ENCODE measurements at places on chromosomes 3 and 15. TPM values are rescaled to one million over a fixed set of nuclear protein-coding genes. Genes with fewer than 3 reads are reported as not detected.

LRRN1 gene
- total RNA-seq: 3.0 TPM

SAMD7 gene
- not detected for total RNA-seq

AHSG gene
- not detected for total RNA-seq

INAFM2 gene
- 28.6 TPM for total RNA-seq

TRNT1 gene
- 7.9 TPM for total RNA-seq

COL8A1 gene
- 21.1 TPM for total RNA-seq

CP gene
- total RNA-seq: 2.7 TPM

TCAIM gene
- 44.1 TPM for total RNA-seq

SH3GL3 gene
- total RNA-seq: not detected

SERP1 gene
- 45.7 TPM for total RNA-seq

PIK3CA gene
- 24.1 TPM for total RNA-seq

DNA sequence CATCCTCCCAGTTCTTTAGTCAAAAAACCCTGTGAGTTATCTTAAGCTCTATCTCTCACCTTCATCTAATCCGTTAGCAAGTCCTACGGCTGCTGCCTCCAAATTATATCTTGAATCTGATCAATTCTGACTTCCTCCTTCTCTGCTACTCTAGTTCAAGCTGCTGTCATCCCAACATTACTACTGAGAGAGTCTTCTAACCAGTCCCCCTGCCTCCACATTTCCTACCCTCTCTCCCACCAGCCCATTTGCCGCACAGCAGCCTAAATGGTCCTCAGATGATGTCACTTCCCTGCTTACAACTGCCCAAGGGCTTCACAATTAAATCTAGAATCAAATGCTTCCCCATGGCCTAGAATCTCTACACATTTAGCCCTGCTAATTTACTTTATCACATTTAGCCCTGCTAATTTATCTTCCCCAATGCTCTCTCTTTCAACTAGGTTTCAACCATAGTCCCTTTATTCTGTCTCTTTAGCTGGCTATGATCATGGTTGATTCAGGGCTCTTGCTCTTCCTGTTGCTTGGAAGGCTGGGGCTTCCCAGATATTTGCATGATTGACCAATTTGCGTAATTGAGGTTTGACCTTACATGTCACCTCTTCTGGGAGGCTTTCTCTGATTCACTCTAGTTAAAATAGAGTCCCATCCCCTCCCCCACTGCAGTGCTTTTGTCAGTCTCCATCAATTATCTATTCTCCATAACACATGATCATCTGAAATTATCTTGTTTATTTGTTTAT lies 11.0 kb upstream of the ARL14 start:
- DNase-seq: no peak

DNA sequence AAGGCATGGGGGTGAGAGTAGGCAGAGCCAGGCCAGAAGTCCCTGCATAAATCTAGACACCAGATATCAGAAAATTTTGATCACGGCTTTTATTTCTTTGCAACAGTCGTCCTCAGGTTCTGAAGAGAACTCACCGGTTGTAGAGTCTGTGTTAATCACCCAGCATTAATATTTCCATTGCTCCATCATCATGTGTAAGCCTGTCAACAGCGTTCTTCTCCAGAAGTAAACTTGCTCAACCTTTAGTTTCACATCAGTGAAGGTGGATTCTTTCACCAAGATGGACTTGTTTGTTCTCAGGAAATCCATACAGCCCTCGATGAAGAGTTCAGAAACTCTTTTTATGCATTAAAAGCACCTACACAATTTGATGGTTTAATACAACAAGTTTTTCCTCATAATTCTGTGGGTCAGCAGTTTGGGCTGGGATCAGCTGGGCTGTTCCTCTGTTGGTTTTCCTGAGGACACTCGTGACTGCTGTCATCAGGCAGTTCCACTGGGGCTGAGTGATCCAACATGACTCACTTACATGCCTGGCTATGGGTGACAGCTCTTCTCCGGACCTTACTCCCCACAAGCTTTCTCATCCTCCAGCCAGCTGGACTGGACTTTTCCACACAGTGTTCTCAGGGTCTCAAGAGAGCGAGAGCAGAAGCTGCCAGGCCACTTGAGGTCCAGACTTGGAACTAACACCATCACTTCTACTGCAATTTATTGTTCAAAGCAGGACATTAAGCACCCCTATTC lies 303.4 kb downstream of the ZNF621 start:
- DNase-seq: peak; percentile 52

GRCh38 chr15:80556694-80557367 lies 138.3 kb upstream of the ABHD17C start:
- DNase-seq: no peak

DNA sequence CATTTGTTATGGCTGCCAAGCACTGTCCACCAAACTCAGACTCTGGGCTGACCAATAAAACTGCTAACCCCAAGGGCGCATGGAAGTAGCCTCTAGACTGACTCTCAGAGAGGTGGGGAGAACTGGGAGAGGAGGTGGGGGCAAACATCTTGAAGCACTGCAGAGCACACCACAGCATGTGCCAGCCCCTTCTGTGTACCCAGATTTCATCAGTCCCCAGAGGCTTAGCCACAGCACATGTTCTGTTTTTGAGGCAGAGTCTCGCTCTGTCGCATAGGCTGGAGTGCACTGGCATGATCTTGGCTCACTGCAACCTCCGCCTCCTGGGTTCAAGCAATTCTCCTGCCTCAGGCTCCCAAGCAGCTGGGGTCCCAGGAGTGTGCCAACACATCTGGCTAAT lies 119.5 kb upstream of the SPATA12 start:
- DNase-seq: no peak

DNA sequence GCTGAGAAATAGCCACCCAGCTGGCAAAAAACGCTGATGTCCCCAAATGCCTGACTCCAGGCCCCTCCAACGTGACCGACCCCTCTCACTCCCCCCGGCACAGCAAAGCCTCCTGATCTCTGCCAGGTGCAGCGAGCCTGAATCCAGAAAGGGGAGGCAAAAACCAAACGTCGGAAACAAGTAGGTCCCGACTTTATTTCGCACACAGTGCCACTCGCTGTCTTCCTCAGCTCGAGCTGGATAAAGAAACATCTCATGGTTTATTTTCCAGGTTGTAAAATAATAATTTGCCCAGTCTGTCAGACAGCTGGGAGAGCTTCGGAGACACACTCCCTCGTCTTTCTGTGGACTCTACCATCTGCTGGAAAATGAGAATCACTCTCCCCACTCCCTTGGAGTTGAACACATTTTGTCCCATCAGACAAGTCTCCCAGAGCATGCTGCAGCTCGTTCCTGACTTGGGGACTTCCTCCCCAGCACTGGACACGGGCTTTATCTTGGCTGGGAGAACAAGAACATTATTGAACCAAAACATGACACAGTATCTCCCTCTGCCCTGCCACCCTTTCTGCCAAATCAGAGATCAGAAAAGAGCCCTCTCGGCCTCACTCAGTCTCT lies 142.8 kb downstream of the NUP210 start:
- no peak for DNase-seq

GRCh38 chr3:136992115-136992514 lies 34.3 kb downstream of the IL20RB start:
- no peak for DNase-seq

DNA sequence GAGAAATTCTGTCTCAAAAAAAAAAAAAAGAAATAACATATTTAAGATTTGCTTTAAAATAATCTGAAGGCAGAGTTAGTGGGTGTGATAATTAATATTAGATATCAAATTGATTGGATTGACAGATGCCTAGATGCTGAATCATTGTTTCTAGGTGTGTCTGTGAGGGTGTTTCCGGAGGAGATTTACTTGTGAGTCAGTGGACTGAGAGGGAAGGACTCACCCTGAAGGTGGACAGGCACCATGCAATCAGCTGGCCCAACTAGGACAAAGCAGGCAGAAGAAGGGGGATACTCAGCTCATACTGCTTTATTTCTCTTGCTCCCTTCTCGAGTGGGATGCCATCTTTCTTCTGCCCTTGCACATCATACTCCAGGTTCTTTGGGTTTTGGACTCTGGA lies 16.7 kb upstream of the RPL24 start:
- no peak for DNase-seq

DNA sequence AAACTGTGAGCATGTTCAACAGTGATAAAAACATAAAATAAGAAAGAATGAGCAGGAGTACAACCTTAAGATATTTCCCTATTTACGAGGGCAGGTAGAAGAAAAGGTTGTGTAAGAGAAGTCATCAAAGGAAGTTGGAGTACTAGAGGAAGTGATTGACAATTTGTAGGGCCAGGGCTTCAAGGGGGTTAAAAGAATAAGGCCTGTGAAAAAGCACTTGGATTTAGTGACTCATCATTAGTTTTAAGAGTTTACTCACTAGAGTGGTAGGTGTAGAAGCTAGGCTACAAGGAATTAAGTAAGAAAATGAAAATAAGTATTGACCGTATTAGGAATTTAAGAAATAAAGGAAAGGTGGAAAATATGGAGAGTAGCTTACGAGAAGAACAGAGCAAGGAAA lies 23.6 kb downstream of the KCNMB3 start:
- DNase-seq: no peak

GRCh38 chr3:36942638-36943248 lies 2.1 kb downstream of the TRANK1 start:
- DNase-seq: no peak

GRCh38 chr3:46400000-46400734 lies 6.7 kb downstream of the CCR5AS start:
- DNase-seq: no peak

DNA sequence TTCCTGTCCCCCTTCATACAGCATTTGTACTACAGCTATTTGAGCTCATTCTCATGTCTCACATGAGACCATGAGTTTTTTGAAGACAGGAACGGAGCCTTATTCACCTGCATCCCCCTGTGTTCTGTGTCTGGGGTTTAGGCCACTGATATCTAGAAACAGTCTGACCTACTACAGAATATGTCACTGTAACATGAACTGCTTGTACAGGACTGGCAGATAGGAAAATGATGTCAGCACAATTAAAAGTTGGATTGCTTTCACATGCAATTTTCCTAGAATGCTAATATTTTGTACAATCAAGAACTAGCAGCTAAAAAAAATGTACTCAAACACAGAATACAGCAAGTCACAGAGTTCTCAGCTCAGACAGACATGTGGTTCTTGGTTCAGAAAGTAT lies 90.8 kb upstream of the FGF12 start:
- DNase-seq: no peak

GRCh38 chr3:112508261-112508660 lies 9.0 kb upstream of the BTLA start:
- no peak for DNase-seq

- DNase-seq: no peak
These were observed 80.1 kb downstream of the SLC6A1 start for GRCh38 chr3:11072631-11073030.

GRCh38 chr15:40906991-40907802 lies 12.9 kb downstream of the VPS18 start:
- peak; percentile 81 for DNase-seq

DNA sequence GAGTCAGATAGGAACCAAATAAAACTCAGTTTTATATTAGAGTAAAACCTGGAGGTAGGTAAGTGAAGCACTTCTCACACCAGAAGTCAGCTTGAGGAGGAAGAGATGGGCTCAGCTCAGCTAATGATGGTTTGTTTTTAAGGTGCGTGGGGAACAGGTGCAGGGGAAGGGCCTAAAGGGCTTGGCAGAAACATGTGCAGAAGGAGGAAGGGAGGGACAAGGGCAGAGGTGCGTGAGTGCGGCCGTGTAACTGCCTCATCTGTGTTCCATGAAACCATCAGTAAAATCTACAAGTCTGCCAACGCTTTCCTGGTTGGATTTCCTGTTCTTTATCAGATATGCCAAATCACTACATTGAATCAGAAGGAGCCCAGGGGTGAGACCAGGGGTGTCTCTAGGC lies 19.9 kb downstream of the FYCO1 start:
- DNase-seq: no peak

DNA sequence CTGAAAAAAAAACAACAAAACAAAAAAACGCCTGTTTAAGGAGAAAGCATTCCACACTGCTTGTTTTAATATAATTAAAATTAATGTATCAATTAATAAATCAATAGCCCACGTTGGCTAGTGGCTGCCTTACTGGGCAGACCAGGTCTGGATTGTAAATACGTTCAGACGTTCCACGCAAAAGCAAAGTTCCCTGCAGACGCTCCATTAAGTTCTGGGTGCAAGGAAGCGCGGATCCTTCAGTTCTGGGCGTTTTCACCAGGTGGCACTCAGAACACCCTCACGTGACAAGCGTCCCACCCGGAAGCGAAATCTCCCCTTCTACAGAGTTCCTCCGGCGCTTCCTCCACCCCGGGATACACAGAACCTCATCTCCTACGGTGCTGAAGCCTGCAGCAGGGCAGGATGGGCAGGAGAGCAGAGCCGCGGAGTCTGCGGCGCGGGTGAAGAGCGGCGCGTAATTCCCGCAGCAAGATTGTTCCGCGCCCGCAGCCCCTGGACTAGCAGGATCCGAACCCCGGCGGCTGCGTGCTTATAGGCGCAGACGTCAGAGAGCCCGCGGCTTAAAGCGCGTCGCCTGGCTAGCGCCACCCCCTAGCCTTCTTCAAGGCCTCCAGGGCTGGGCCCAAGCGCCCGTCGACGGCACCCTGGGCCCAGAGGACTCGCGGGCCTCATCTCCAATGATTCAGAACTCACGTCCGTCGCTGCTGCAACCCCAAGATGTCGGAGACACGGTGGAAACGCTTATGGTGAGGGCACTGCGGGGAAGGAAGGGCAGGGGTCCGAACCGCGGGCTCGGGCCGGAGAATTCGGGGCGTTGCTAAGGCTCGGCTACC lies at the start of gene SLC25A38:
Gene SLC25A38 (plus strand): TSS at position 326 of the 836 bp plus-strand sequence. CDS start 355 bp downstream, at position 681.
- peak; percentile 80 for DNase-seq

- no peak for DNase-seq
These were observed 321.8 kb downstream of the CTNNB1 start for GRCh38 chr3:41521010-41521655.

- no peak for DNase-seq
These were observed 17.3 kb downstream of the KPNA1 start for GRCh38 chr3:122497425-122497824.

GRCh38 chr3:191138937-191139336 lies 60.1 kb upstream of the OSTN start:
- no peak for DNase-seq

- no peak for DNase-seq
These were observed 2.1 kb upstream of the ATP13A4 start for GRCh38 chr3:193556841-193557240.

DNA sequence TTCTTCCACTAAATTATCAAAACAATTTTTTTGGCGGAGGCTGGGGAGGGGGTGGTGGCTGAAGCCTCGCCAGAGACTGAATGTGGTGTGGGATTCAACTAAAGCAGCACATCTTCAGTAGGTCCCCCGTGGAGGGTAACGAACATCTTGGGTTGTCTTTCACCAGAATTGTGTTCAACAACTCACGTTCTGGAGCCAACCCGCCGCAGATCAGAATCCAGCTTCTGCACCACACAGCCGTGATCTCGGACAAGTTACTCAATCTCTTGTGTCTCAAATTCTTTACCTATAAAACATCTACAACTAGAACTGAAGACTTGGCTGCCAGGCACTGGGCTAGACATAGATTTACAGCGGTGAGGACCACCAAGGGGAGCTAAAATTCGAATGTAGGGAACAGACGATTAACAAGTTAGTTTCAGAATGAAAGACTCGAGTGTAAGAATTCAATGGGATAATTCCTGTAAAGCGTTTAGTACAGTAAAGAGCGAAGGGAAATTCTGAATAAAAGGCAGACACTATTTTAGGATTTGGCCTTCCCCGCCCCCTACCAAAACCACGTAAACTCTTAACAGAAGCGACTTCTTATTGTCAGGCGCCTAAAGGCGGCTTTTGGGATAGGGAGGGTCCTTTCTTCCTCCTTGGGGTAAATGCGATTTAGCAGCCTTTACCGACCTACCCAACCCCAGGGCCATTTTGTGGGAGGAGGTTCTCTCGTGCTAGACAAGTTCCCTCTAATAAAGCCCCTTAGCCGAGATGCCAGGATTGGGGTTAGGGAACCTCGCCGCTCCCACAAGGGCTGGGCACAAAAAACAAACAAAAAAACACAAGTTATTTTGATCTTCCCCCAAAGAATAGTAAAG lies 697 bp upstream of the RAB5A start:
- DNase-seq: no peak
